CD4-positive, alpha-beta T cell treated with Interleukin-15 for 1 hour (primary cell): ENCODE measurements at places on chromosomes 13 and 19.

GRCh38 chr19:19034204-19034624 lies 811 bp downstream of the ARMC6 start:
- DNase-seq, result peak; percentile 72

DNA sequence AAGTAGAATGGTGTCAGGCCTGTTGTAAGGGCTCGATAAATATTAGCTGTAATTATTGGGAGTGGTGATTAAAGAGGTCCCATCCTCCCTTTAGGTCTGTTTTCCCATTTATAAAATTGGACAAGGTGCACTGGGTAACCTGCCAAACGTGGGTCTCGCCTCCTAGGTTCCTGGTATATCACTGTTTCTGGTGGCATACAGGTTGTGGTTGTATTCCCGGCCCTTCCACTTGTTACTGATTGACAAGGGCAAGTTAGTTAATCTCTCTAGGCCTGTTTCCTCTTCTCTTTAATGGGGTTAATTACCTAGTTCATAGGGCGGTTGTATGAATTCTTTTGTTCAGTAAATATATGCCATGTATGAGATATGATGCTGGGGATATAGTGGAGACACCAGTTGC lies 1.5 kb downstream of the PPP2R1A start:
- no peak for DNase-seq

DNA sequence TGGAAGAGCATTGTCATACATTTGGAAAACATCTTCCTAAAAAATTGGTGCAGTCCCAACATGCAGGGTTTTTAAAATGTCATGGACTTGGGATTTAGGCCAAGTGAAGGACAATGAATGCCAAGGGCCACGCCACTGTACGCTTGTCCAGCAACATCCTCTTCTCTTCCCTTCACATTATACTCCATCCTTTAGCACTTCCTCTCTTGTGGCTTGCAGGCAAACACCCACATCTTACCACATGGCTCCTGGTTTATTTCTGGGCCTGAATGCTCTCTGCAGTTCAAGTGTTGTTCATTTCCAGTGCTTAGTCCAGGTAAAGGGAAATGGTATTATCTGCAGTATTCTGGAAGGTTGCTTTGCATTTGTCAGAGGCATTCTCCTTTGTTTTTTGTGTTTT lies 45.0 kb downstream of the CBY2 start:
- DNase-seq, result no peak

- DNase-seq, result no peak
Measured at GRCh38 chr19:14525729-14526128, 3.7 kb upstream of the TECR start.
